CD8-positive, alpha-beta memory T cell (primary cell): ENCODE measurements at places on chromosomes 13 and 19.

DNA sequence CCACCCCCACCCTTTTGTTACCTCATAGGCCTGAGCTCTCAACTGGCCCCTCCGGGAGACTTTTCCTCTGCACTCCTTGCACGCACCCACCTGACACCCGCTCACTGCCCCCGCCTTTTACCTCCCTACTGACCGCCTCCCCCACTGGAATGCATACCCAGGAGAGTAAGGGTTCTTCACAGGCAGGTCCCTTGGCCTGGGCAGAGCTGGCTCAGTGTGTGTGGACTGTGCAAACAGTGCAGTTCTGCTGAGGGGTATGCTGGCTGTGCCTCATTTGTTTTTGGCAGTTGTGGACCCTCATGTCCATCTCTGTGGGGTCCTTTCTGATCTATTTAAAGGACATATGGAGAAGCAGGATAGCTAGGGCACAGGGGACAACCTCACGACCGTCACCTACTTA, 5.0 kb downstream of the ZSCAN18 start:
- no peak for DNase-seq

- DNase-seq, result no peak
These were observed 25.1 kb downstream of the DOT1L start for GRCh38 chr19:2188708-2189385.

DNA sequence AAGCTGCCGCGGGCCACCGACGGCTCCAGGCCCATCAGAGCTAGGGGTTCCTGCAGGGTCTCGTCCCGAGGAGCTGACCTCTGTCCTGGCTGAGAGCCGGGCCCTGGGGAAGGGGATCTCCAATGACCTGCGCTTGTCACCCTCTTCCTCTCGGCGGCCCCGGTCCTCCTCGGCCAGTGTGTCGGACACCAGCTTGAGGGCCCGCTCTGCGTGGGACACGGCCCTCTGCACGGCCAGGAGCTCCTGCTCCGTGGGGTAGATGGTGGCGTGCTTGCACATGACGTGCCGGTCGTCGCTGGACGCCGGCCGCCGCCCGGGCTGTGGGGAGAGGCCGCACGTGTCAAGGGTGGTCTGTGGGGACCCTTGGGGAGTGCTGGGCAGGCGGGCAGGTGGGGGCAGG, 32.7 kb upstream of the MATK start:
- DNase-seq, result no peak

GRCh38 chr13:27406178-27406939, 18.1 kb upstream of the GTF3A start:
- DNase-seq, result peak; percentile 60

GRCh38 chr13:40979232-40979631, 39.9 kb downstream of the ELF1 start:
- no peak for DNase-seq

DNA sequence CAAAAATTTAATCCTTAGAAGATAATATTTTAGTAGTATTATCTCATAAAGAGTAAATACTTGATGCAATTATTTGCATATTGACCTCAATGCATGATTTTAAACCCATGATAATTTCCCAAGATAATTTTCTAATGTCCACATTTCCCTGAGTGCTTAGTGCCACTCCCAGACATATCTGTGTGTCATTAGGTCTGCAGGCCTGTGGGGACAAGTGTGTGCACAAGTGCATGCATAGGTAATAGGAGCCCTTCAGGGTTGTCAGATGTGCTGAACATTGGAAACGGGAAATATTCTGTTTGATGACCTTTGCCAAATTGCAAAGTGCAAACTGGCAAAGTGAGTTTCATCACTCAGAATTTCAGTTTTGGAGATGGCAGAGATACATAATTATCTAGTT, 369.9 kb downstream of the KLF5 start:
- no peak for DNase-seq

DNA sequence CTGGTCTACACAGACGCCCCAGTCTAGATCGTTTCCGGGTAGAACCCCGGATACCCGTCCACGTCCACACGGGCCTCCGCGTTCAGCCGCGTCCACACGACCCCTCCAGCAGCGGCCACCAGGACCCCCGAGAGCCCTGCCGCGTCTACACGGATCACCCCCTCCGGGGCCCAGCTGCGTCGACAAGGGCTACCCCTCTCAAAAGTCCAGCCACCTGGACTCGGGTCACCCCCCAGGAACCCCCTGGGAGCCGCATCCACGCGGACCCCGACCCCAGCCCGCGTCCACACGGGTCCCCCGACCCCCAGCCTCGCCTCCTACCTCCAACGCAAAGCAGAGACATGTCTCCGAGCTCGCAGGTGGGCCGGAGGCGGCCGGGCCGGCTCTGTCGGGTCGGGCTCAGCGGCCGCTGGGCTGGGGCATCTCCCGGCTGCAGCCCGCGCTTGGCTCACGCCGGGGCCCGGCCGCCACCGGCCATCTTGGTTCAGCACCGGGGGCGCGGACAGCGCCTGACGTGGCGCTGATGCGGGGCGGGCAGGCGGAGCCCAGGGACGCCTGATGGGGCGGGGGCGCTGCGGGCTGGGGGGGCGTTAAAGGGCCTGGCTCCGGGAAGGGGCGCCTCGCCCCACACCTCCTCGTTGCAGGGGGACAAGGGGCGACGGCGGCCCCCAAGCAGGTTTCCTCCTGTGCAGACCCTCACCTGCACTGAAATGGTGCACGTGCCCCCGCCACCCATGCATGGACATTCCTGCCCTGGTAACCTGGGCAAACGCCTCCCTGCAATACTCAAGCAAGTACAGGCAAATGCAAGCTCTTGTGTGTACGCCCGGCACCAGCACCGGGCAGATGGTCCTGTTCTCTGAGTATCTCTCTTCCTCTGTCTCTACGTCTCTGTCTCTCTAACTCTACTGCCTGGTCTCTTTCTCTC, at the start of gene UNC13A:
TSS of gene UNC13A (minus strand) at position 498 of the 928 bp plus-strand sequence. CDS start at position 343, 155 bp downstream.
- DNase-seq, result peak; percentile 59

GRCh38 chr13:46817095-46817494, 20.1 kb upstream of the ESD start:
- DNase-seq, result no peak

GRCh38 chr13:54165581-54166215, 1137.1 kb downstream of the OLFM4 start:
- no peak for DNase-seq

DNA sequence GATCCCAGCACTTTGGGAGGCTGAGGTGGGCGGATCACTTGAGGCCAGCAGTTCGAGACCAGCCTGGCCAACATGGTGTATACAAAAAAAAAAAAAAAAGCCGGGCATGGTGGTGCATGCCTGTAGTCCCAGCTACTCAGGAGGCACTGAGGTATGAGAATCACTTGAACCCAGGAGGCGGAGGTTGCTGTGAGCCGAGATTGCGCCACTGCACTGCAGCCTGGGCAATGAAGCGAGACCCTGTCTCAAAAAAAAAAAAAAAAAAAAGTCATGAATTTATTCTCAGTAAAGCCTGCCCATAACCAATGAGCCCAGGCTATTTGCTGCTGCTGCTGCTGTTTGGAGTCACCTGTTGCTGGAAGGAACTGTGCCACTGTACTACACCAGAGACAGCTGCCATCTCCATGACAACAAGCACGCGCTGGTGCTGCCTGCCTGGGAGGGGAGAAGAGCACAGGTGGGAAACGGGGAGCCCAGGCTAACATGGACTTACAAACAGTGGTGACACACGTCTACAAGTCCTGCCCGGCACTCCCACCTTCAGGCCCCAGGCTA, 11.3 kb downstream of the ZFR2 start:
- no peak for DNase-seq

DNA sequence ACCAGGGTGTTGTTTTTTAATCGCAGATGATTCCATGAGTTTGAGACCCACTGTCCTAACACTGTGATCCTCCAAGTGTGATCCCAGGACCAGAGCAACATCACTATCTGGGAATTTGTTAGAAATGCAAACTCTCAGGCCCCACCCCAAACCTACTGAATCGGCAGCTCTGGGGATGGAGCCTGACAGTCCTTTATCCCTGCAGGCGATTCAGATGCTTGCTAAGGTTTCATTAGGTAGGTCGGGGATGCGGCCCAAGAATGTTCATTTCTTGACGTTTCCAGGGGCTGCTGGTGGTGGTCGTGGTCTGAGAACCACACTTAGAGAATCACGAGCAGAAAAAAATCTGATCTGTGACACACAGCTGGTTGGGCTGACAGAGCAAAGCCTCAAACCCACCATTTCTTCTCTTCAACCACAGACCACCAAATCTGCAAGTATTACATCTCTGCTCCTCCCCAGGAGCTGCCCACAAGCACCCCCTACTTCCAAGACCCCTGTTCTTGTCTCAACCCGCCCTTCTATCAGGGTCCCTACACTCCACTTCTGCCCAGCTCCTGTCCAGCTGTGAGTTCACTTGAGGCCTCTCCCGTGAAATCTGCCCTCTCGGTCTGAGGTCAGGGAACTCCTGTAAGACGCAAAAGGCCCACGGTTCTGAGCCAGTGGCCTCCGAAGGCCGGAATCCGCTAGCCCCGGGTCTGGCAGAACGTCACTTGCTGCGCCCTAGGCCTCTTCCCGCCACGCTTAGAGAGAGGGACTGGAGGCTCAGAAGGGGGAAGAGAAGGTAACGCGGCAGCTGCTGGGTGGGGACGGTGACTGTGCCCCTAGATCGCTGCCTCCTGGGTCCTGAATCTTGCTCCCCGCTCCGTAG, 1.1 kb upstream of the FARP1 start:
- no peak for DNase-seq

- peak; percentile 58 for DNase-seq
These were observed 1.1 kb upstream of the LSR start for GRCh38 chr19:35247526-35248309.

- DNase-seq, result no peak
These were observed 56.5 kb downstream of the TNFRSF19 start for GRCh38 chr13:23626700-23627099.

GRCh38 chr13:46903748-46904147, 6.9 kb upstream of the HTR2A start:
- DNase-seq, result no peak

GRCh38 chr13:94636942-94637578, 35.4 kb downstream of the GPR180 start:
- DNase-seq, result no peak

GRCh38 chr19:29587518-29587986, 18.5 kb upstream of the POP4 start:
- DNase-seq, result peak; percentile 89

- DNase-seq, result no peak
These were observed 48.5 kb downstream of the KLF2 start for GRCh38 chr19:16373079-16373478.

- no peak for DNase-seq
These were observed 37.4 kb downstream of the GNG7 start for GRCh38 chr19:2665103-2665502.

DNA sequence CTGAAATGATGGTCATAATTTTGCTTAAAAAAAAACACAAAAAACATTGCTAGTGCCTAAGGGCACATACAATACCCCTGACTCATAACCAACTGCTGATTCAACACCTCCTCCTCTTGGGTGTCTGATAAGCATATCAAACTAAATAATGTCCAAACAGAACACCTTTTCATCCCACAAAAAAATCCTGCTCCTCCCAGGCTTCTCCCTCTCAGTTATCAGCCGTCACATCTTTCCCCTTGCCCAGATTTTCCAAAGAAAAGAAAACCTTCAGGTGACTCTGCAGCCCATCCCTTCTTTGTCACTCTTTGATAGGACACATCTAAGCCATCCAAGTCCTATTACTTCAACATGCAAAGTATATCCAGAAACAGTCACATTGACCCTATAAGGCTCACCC, 46.9 kb downstream of the ABCC4 start:
- no peak for DNase-seq

DNA sequence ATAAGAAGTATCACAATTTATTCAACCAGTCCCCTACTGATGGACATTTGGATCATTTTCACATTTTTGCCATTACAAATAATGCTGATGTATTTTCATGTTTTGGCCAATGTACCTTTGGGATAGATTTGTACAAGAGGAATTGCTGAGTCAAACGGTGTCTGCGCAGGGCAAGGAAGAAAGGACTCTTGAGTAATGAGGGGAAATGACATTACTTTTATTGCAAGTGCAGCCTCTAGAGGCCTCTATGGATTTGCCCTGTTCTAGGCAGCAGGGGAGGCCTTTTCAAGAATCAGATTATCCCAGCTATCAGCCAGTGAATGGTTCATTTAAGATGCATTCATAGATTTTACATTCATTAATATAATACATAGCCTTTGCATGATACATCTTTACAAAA, 32.9 kb upstream of the GTF3A start:
- DNase-seq, result no peak

DNA sequence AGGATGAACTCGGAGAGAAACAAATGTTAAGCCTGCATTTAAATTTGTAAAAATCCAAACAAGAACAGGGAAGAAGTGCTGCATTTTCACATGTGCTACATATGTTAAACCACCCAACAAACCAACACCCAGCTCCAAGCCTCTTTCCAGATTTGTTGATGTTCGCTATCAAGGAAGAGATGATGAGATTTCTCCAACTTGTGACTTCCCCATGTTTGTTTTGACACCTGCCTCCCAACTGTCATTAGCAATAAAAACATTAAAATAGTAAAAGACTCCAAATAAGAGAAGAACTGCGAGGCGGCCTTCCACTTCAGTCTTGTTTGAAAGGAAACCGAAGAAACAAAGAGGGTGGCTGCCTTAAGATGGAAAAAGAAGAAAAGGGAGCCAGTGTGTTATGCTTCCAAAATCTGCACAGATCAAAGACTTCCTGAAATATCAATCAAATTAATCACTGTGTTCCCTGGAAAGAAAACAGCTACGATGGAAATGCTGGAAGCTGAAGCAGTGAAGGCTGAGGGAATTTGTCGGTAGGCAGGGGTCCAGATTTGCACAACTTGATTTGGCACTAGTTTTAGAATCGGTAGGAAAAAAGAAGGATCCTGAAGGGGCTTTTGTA, 14.0 kb upstream of the GGACT start:
- no peak for DNase-seq

DNA sequence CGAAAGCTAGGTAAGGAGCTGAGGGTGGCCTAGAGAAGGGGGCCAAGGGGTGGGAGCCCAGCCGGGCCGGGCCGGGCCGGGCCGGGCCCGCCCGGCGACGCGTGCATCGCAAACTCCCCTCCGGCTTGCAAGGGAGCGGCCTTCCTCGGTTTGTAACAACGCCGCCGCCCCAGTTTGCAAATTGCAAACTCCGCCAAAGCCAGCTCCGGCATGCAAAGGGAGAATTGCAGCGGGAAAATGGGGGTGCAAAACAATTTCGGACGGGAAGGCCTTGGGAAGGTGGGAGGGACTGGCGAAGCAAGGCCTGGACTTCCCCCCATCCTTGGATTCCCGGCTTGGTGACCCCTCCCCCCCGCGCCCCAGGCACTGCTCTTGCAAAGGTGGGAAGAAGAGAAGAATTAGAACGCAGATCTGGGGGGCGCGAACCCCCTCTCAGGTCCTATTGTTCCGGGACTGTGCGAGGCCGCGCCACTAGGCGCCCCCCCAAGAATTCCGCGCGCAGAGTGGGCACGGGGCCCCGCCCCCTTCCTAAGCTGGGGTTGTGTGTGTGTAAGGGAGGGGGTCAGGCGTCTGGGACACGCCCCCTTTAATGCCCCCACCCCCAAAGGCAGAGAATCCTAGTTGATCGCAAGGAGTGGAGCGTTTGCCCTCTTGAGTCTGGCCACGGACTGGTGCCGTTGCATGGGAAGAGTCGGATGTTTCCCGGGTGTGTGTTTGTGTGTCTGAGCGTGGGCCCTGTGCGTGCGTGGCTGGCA, 926 bp downstream of the PRR12 start:
- peak; percentile 42 for DNase-seq

GRCh38 chr13:37596805-37597204, 1.8 kb downstream of the POSTN start:
- no peak for DNase-seq
